Stomach (tissue), 19 donors: ENCODE measurements at places on chromosomes 7 and 10. TPM values are rescaled to one million over a fixed set of nuclear protein-coding genes. Genes with fewer than 3 reads are reported as not detected.

GRCh38 chr7:117993377-117994003, 120.2 kb upstream of the CTTNBP2 start:
- DNase-seq, result no peak

DNA sequence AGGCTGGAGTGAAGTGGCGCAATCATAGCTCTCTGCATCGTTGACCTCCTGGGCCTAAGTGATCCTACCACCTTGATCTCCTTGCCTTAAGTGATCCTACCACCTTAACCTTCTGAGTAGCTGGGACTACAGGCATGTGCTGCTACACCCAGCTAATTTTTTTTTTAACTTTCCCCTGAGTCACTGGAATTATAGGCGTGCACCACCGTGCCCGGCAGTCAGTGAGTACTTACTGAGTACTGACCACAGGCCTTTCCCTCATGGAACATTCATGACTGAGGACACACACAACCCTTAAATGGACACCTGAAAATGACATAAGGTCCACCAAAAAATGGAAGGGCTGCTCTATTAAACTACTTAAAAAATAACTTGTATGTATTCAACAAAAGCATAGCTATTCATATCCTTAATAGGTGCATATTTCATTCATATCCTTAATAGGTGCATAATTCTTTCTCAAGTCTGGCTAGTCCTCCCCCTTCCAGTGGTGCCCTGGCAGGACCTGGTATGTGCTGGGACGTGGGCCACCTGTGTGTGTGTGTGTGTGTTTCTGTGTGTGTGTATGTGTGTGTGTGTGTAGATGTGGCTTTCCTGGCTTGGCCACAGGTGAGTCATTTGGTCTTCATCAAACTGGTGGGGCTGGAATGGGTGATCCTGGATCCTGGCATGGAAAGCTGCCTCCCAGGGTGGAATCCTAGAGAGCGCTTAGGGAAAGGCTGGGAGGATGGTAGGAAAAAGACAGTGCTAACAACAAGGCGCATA, 3.5 kb downstream of the FAM180A start:
- no peak for DNase-seq

The ANKRD61 gene
- 1.3 TPM for total RNA-seq

The DENND10 gene
- total RNA-seq, result 36.0 TPM

The NEUROD6 gene
- total RNA-seq, result not detected
